Osteoblast (primary cell): ENCODE measurements at places on chromosomes 2 and 18. TPM values are rescaled to one million over a fixed set of nuclear protein-coding genes. Genes with fewer than 3 reads are reported as not detected.

DNA sequence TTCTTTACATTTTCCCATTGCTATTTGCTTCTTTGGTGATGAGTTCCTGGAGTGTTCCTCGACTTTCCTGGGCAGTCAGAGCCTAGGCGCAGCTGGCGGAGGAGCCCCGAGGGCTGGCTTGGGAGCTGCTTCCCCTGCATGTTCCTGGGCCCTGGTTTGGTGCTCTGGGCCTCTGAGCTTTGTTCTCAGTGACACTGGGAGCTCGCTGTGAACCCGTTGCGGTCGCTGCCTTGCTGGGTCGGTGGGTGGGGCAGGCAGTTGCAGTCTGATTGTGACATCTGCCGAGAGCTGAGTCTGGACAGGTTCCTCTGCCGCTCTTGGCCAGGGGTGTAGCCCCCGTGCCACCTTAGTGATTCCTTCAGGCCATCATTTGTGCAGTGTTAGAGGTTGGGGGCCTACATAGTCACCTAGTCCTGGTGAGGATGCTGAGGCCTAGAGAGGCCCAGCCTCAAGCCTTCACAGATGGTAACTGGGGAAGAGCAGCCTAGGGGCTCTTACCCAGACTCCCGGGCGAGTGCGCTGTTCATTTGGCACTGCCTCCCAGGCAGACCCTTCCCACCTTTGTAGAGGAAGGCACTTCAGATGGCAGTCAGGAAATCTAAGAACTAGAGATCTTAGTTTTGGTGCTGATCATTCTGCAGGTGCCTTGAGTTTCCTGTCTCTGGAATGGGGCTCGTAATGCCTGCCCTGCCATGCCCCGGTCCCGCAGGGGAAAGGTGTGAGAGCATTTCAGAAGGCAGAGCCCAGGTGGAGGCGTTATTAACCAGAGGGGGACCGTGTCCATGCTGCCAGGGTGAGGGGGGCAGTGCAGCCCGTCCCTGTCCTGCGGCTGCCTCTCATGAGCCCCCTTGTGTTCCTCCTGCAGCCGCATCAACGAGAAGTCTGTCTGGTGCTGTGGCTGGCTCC, 8.4 kb downstream of the ASB1 start:
- DNase-seq = peak; percentile 73

DNA sequence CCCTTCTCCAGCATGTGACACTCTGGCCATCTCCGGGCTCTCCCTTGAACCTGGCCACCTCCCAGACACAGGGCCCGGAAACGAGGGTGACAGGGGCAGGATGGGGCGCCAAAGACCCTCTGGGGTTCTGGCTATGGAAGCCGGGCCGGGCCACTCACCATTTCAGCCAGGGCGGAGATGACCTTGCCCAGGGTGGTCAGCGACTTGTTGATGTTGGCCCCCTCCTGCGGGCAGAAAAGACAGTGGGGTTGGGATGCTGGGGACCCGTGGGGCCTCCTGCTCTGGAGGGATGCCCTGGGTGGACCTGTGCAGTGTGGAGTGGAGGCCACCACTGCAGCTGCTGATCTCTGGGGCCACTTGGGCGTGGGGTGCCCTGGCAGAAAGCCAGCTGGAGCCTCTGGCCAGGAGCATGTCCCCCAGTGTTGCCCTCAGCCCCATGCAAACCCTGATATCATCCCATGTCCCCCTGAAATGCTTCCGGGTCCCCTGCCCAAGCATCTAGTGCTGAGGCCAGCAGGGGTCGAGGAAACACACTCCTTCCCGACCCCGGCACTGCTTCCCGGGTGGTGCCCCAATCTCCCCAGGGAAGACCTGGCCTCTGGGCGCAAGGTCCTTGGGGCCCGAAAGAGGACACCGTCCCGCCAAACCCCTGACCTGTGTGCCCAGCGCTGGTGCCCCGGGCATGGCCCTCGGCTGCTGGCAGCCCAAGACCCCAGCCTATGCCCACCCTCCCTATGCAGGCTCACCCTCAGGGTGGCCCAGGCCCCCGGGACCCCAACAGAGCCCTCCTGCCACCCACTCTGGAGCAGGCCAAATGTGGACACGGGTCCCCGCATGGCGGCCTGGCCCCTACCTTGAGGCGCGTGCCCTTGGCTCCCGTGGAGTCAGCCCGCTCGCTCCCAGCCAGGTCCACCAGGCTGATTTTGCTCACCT, 36.9 kb downstream of the KIF1A start:
- peak; percentile 86 for DNase-seq

GRCh38 chr2:222459983-222460382, 35.6 kb downstream of the SGPP2 start:
- no peak for DNase-seq

- DNase-seq = no peak
These were observed 304.6 kb downstream of the MYCN start for GRCh38 chr2:16244966-16245320.

DNA sequence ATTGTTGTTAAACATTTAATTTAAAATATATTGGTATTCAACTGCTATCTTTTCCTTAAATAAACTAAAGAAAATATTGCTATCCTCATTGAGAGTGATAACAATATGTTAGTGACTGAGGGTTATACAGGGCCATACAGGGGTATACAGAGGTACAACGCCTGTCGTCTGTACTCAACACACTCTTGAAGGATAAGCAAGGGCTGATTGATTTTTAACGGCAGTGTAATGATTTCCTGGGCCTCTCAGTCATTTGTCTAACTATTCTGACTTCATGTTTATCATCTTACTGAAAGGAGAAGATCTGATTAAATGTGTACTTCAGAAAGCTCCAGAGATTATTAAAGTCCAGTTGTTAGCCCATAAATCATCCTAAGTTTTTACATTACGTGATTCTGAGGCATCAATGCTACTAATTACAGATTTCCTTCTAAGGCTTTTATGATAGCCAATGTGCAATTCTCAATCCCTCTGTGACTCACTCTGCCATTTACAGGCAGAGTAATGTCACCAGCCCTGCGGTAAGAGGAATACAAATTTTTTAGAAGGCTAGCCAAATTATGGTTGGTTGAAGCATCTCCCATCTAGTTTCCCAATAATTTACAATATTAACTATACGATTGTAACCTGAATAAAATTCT, 893.0 kb upstream of the CHAC2 start:
- no peak for DNase-seq

- no peak for DNase-seq
These were observed 14.3 kb upstream of the ST8SIA5 start for GRCh38 chr18:46771141-46771540.

DNA sequence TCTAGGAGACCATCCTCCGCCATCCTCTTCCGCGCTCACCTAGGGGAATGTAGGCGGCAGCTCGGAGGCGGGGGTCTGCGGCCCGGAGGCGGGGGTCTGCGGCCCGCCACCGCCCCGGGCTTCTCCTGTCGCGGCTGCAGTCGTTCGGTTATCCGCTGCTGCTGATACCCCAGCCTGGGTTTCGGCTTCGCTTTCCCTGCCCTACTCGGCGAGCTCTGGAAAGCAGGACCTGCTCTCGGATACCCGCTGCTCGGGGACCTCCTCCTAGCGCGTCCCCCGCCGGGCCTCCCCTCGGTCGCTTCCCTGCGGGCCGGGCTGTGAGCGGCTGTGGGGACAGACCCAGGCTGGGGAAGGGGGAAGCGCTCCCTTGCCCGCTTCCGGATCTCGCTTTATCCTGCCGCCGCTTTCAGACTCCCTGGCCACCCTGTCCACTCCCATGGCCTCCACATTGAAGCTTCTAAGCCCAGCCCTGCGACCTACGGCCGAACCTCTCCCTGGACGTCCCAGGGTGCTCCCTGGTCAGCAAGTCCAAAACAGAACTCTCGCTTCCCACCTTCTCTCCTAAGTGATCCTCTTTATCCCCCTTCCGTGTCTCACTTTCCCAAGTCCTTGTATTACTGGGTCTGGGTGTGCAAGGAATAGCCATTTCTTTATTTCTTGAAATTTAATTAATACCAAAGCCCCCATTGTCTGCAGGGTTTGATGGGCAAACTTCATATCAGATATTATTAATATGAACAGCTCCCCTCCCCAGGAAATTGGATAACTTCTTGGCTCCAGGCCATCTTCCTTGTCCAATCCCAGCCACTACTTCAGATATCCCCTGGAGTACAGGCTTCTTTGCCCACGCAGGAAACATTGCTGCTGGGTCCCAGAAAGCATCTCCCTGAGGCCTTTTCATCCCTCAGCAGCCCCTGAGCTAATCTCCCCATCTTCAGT, 769 bp downstream of the FKBP1B start:
- DNase-seq = peak; percentile 73

Gene DAPL1
- total RNA-seq = 0.29 TPM in 1 of 2 replicates, not detected in the other
